Trophoblast cell (in vitro differentiated cells and primary cell): ENCODE measurements at places on chromosomes 6 and 20.

GRCh38 chr20:60966031-60966430, 286.0 kb upstream of the CDH4 start:
- DNase-seq, result no peak

GRCh38 chr20:59850018-59850641, 83.3 kb downstream of the SYCP2 start:
- DNase-seq, result peak; percentile 62

DNA sequence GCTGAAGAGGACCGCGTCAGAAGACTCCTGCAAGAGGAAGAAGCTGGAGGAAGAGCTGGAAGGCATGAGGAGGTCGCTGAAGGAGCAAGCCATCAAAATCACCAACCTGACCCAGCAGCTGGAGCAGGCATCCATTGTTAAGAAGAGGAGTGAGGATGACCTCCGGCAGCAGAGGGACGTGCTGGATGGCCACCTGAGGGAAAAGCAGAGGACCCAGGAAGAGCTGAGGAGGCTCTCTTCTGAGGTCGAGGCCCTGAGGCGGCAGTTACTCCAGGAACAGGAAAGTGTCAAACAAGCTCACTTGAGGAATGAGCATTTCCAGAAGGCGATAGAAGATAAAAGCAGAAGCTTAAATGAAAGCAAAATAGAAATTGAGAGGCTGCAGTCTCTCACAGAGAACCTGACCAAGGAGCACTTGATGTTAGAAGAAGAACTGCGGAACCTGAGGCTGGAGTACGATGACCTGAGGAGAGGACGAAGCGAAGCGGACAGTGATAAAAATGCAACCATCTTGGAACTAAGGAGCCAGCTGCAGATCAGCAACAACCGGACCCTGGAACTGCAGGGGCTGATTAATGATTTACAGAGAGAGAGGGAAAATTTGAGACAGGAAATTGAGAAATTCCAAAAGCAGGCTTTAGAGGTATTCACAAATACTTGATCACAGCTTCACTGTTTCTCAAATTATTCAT, 8.9 kb upstream of the SNRNP48 start:
- DNase-seq, result no peak

DNA sequence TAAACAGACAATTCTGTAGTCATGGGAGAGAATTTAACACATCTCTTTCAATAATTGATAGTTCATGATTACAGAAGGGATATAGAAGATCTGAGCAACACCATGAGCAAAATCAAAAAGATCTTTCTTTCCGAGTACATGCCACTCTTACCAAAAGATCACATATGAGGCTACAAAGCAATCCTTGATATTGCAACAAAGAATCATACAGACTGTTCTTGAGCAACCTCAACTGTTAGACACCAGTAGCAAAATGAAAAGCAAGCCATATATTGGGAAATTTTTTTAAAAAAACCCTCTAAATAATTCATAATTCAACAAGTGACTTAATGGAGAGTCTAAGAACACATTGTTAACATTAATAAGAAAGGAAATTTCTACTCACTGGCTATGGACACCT, 3.6 kb upstream of the CD83 start:
- no peak for DNase-seq

GRCh38 chr20:12014276-12014675, 96.6 kb downstream of the BTBD3 start:
- no peak for DNase-seq

DNA sequence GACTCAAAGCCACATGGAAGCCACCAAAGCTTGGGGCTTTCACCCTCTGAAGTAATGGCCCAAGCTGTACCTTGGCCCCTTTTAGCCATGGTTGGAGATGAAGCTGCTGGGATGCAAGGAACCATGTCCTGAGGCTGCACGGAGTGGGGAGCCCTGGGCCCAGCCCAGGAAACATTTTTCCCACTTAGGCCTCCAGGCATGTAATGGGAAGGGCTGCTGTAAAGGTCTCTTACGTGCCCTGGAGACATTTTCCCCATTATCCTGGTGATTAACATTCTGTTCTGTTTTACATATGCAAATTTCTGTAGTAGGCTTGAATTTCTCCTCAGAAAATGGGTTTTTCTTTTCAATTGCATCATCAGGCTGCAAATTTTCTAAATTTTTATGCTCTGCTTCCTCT, 558.2 kb downstream of the EYS start:
- DNase-seq, result no peak

DNA sequence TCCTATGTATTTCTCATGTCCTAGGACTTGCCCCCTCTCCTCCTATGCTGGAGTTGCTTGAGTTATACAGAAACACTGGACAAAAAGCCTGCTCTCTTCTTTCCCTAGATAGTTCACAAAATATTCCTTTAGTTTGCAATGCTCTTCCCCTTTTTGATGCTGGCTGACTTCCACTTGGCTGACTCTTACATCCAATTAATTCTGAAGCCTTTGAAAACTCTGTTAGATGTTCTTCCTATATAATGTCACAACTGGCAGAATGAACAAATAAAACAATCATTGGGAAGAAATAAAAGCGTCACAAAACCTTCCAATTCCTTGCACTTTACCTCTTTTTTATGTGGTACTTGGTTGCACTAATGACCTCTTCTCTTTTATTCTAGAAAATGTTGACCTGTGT, 253.8 kb upstream of the CITED2 start:
- DNase-seq, result no peak

DNA sequence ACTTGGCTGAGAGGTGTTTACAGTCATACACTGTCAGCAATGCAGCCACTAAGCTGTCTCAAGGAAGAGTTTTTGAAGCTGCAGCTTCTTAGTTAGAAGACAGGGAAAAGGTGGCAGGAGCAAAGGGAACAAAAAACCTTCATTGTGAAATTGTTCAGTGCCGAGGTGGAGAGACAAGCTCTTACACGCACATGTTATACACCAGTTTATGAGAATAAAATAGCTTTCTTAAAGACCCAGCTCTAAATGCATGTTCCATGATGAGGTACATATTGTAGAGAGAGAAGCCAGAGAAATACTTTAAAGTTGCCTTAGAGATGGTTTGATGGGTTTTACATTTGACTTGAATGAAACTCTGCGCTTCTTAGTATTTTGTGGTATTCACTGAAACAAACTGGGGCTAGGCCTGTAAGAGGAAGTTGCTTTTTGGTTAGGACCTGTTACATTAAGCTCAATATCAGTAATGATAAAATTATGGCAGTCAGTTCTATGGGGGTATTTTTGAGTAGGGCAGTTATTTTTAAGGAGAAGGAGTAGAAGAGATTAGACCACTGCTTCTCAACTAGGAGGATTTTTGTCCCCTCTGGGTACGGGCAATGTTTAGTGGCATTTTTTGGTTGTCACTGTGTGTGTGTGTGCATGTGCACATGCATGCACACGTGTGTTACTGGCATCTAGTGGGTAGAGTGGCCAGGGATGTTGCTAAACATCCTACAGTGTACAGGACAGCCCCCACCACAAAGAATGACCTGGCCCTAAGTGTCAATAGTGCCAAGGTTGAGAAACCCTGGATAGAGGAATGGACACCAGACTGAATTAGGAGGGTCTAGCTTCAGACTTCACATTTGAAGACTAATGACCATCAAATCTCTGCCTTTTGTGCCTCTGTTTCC, 9.8 kb downstream of the NEDD9 start:
- DNase-seq, result no peak

DNA sequence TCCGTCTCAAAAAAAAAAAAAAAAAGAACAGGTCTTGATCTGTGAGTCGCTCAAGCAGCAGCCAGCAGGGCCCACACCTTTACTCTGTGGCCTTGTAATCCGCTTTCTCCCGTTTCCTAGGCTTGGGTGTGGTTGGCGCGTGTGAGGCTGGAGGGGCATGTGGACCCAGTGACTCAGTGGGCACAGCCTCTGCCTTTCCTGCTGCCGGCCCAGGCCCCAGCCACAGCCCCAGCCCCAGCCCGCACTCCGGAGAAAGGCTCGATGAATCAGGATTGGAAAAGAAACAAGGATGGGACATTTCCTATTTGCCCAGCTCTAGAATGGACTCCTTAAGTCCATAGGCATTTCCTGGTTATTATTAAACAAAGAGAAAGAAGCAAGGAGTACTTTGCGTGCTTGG, 4.3 kb downstream of the BHLHE23 start:
- no peak for DNase-seq
